ENCODE measurements at places on chromosomes 6 and 20. TPM values are rescaled to one million over a fixed set of nuclear protein-coding genes. Genes with fewer than 3 reads are reported as not detected.
A peak's percentile ranks its signal among the peaks of the same experiment; 100 is the strongest.

Gene WFDC2
- total RNA-seq = not detected

Gene SERPINB6
- 83.9 TPM for total RNA-seq

Gene OLIG3
- total RNA-seq = not detected

Gene GRM4
- total RNA-seq = under 0.01 TPM

Gene ZBP1
- not detected for total RNA-seq

Gene PLAGL1
- total RNA-seq = 8.0 TPM

Gene ALDH8A1
- 0.50 TPM for total RNA-seq

Gene SLC22A7
- total RNA-seq = not detected

Gene LRRC1
- total RNA-seq = 12.1 TPM

Gene SAMD5
- 4.0 TPM for total RNA-seq

Gene CLPSL1
- not detected for total RNA-seq

DNA sequence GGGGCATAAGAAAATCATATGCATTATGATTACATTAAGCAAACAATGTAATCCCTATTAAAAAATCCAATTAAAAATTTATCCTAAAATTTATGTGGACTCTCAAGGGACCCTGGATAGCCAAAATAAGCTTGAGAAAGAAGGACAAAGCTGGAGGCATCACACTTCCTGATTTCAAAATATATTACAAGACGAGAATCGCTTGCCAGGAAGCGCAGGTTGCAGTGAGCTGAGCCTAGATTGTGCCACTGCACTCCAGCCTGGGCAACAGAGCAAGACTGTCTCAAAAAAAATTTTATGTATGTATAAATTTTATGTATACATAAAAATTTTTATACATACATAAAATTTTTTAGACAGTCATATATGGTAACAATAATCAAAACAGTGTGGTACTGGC is 48.5 kb upstream of the GCNT2 start:
- no peak overlapping the region for H3K27ac ChIP-seq
- no peaks in the 10 kb centered on the region for H3K4me1 ChIP-seq
- no peaks in the 10 kb centered on the region for H3K27me3 ChIP-seq

GRCh38 chr6:157430834-157431233 is 49.8 kb downstream of the ZDHHC14 start:
- no peaks in the 10 kb centered on the region for H3K36me3 ChIP-seq
- H3K4me1 ChIP-seq = no peaks in the 10 kb centered on the region
- no peak for DNase-seq
- no peak overlapping the region for H3K27ac ChIP-seq
- no peak overlapping the region for H3K4me3 ChIP-seq

GRCh38 chr20:7454047-7454446 is 486.2 kb downstream of the HAO1 start:
- no peaks in the 10 kb centered on the region for H3K36me3 ChIP-seq
- H3K27ac ChIP-seq = no peak overlapping the region
- no peak overlapping the region for H3K4me3 ChIP-seq
- no peaks in the 10 kb centered on the region for H3K4me1 ChIP-seq

GRCh38 chr6:42443312-42444060 is 8.2 kb downstream of the TRERF1 start:
- H3K27ac ChIP-seq = peak overlapping the region; percentile 22
- H3K27me3 ChIP-seq = no peaks in the 10 kb centered on the region
- DNase-seq = no peak
- H3K36me3 ChIP-seq = no peaks in the 10 kb centered on the region

GRCh38 chr20:9508240-9508661 is 6.1 kb upstream of the LAMP5 start:
- H3K27me3 ChIP-seq = peaks cover 29% of the 10 kb centered on the region
- DNase-seq = no peak
- no peak overlapping the region for H3K4me3 ChIP-seq
- no peaks in the 10 kb centered on the region for H3K4me1 ChIP-seq

GRCh38 chr6:53547811-53548496 is 3.1 kb upstream of the GCLC start:
- DNase-seq = peak; percentile 98
- no peaks in the 10 kb centered on the region for H3K36me3 ChIP-seq
- peak overlapping the region; percentile 79 for H3K27ac ChIP-seq
- peak overlapping the region; percentile 54 for H3K4me3 ChIP-seq

DNA sequence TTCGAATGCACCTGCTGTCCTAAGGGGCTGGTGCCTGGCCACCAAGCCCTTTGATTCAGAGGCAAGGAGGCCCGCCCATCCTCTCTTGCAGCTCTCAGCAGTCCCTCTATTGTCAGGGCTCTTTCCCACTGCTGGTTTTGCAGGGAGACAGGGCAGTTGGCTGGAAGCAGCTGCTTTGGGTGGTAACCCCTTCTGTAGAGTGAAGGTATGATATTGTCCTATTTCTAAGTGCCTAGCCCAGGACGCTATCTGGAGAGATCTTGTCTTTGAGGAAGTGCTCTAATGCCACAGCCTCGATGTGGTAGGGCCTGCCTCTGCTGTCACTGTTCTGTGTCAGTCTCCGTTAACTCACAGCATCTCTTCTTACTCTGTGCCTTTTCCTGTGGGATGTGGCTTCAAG is 5.6 kb downstream of the PLCG1 start:
- H3K36me3 ChIP-seq = no peaks in the 10 kb centered on the region
- H3K4me3 ChIP-seq = no peak overlapping the region
- H3K27me3 ChIP-seq = no peaks in the 10 kb centered on the region
- no peak overlapping the region for H3K27ac ChIP-seq
- H3K4me1 ChIP-seq = peaks cover 16% of the 10 kb centered on the region

DNA sequence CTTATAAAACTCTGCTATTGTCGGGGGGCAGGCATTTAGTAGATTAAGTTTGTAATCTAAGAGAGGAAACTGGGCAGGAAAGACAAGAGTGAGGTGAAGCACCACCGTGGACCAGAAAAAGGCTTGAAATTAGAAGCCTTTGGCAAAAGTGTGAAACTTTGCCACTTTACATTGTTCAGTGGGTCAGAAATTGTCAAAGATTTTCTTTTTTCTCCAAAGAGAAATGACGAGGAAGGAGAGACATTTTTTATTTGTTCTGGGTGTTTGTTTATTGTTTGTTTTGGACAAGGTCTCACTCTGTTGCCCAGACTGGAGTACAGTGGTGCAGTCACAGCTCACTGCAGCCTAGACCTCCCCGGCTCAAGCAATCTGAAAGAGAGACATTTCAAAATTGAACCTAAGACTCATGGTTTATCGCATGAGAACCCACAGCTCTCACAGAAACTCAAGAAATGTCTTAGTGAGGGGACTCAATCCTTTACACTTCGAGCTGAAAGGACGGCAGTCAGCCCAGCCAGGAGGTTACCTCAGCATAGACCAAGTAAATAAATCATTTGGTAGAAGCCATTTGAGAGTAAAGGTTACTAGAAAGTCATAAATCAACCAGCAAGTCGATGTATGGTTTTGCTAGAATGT is 262.8 kb upstream of the TAB2 start:
- no peaks in the 10 kb centered on the region for H3K4me1 ChIP-seq
- H3K27ac ChIP-seq = no peak overlapping the region
- no peak overlapping the region for H3K4me3 ChIP-seq
- no peaks in the 10 kb centered on the region for H3K36me3 ChIP-seq
- no peaks in the 10 kb centered on the region for H3K27me3 ChIP-seq

DNA sequence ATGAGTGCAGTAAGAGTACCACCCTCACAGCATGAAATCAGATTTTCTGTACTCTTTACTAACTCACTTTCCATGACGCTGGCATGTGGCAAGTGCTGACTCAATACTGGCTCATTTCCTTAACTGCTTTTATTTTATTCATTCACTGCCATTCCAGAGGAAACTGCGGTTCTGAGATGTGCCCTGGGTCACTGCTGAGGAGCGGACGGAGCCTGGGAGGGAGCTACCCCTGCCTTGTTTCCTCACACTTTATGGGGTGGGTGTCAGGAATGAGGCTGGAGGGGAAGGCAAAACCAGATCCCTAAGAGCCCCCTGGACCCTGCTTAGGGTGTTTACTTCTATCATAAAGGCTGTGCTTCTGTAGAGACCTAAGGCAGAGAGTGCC is 14.4 kb downstream of the NT5E start:
- H3K36me3 ChIP-seq = peaks cover 5% of the 10 kb centered on the region
- H3K27me3 ChIP-seq = no peaks in the 10 kb centered on the region
- peak; percentile 99 for DNase-seq
- peak overlapping the region; percentile 99 for H3K27ac ChIP-seq

DNA sequence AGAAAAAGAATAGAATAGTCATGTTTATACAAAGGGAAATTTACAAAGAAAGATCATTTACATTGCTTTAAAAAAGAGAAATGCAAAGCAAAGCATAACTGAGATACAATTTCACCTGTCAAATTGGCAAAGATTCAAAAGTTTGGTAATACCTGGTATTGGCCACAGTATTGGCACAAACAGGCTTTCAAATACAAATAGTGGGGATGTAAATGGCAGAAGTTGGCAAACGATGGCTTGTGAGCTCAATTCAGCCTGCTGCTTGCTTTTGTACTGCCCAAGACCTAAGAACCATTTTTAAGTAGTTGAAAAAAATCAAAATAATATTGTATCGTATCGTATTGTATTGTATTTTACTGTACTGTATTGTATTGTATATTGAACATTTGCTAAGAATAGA is 194.5 kb upstream of the JAG1 start:
- DNase-seq = no peak
- peaks cover 8% of the 10 kb centered on the region for H3K4me1 ChIP-seq
- no peaks in the 10 kb centered on the region for H3K27me3 ChIP-seq
- no peaks in the 10 kb centered on the region for H3K36me3 ChIP-seq
- H3K27ac ChIP-seq = no peak overlapping the region
- no peak overlapping the region for H3K4me3 ChIP-seq

DNA sequence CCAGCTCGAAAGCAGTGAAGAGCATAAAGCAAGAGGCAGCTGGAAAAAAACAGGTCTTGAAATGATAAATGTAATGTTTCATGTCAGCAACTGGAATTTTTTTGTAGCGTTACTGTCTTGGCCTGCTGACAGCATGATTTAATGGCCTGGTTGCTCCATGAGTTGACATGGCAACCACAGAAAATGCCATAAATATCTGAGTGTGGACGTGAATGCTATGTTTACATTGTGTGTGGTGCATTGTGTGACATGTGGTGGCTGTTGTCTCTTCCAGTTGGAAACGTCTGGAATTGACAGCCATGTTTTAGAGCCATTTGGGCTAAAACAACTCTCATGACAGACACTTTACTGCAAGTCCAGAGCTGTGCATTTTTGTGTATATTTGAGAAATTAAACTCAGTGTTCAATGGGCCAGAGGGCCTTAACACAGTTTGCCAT is 170.0 kb downstream of the FOXA2 start:
- H3K36me3 ChIP-seq = no peaks in the 10 kb centered on the region
- H3K4me3 ChIP-seq = no peak overlapping the region
- H3K27me3 ChIP-seq = no peaks in the 10 kb centered on the region

- H3K4me3 ChIP-seq = no peak overlapping the region
- no peaks in the 10 kb centered on the region for H3K27me3 ChIP-seq
- no peak overlapping the region for H3K27ac ChIP-seq
- H3K4me1 ChIP-seq = no peaks in the 10 kb centered on the region
- no peak for DNase-seq
These were observed 23.4 kb downstream of the IL22RA2 start for GRCh38 chr6:137150072-137150471.

DNA sequence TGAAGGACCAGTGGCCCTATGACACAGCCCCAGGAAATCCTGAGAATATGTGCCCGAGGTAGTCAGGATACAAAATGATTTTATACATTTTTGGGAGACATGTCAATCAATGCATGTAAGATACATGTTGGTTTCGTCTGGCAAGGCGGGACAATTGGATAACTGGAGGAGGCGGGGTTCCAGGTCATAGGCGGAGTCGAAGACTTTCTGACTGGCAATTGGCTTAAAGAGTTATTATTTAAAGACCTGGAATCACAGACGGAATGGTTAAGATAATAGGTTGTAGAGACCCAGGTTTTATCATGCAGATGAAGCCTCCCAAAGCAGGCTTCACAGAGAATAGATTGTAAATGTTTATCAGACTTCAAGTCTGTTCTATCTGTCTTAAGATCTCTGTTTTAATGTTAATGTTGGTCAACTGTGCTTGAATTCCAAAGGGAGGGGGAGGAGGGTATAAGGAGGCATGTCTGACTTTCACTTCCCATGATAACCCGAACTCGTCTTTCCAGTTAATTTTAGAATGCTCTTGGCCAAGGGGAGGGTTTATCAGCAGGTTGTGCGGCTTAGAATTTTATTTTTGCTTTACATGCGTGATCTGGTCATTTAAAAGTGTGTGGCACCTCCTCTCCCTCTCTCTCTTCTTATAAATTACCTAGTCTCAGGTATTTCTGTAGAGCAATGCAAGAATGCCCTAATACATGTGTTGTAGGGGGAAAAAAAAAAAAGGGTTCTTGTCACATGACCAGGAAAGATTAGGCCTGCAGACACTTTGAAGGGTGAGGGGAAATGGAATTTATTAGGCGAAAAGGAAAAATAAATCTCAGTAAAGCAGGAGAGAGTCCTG is 230.7 kb downstream of the NFATC2 start:
- H3K4me1 ChIP-seq = no peaks in the 10 kb centered on the region
- DNase-seq = peak; percentile 36

DNA sequence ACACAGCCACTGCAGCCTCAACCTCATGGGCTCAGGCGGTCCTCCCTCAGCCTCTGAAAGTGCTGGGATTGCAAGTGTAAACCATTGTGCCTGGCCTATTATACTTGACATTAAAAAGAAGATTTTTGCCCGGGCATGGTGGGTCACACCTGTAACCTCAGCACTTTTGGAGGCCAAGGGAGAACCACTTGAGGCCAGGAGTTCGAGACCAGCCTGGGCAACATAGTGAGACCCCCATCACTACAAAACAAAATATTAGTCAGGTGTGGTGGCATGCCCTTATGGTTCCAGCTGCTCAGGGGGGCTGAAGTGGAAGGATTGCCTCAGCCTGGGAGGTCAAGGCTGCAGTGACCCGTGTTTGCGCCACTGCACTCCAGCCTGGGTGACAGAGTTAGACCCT is 42.4 kb downstream of the FAM217A start:
- no peak for DNase-seq
- peaks cover 2% of the 10 kb centered on the region for H3K36me3 ChIP-seq
- no peak overlapping the region for H3K4me3 ChIP-seq
- peaks cover 2% of the 10 kb centered on the region for H3K4me1 ChIP-seq
- no peak overlapping the region for H3K27ac ChIP-seq
